ENCODE measurements at places on chromosomes 1 and 21.

- no peak for DNase-seq
Observed at GRCh38 chr1:179744401-179745130, 1.5 kb downstream of the FAM163A start.

- DNase-seq = no peak
Observed at GRCh38 chr21:45029298-45029947, 45.0 kb upstream of the ADARB1 start.

DNA sequence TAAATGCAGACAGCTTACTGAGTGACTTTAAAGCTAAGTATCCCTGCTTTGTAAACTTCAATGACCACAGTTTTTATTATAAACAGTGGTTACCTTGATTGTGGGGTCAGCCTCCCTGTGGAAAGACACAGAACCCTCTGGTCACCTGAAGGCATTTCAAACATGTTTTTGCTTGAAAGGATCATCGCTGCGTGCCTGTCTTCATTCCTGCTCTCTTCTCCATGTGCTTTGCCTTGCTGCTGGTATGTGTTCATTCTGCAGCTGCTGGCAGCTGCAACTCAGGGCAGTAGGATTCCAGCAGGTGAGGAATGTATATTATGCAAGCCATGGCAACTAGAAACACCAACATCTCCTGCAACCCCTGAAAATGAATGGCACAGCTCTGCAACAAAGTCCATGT, 81.0 kb upstream of the VAV3 start:
- DNase-seq = no peak

GRCh38 chr1:230003409-230003808, 63.6 kb upstream of the GALNT2 start:
- no peak for DNase-seq

- no peak for DNase-seq
Observed at GRCh38 chr21:16873176-16873575, 639.7 kb upstream of the CXADR start.

DNA sequence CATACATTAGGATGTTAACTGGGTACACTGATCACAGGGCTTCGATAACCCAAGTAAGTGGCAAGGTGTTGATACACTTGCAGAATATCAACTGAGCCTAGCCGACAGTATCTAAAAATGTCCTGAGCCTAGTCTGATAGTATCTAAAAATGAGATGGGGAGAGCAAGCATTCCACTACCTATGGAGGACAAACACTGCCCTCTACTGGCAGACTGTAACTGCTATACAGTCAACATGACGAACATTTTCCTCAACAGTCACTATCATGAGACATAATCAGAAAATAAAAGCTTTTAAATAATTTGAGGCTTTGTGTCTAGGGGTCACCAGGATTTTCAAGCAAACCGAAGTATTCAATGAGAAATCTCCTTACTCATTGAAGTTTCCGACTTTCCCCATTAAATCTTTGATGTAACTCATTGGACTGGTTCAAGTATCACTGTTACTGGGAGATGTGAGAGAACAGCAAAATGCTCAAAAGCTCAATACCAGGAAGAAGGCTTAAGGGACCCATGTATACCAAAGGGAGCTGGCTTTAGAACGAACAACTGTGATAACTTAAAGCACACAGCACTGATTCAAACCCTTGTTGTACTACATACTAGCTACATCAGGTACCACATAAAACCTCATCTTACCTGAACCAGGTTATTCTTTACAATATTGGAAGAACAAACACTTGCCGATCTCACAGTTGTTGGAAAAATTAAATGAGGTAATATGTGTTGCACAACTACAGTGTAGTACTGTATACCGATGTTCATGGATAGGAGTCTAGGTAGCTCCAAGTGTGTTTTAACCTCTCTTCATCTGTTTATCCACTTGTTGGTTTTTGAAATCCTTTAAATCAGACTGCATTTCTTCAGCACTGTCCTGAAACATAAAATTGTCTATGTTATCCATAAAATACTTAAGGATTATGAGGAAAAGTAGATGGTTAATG, 31.1 kb upstream of the SLC45A3 start:
- DNase-seq = peak; percentile 66

GRCh38 chr1:218874313-218874712, 299.4 kb upstream of the LYPLAL1 start:
- DNase-seq = peak; percentile 63

- DNase-seq = no peak
Observed at GRCh38 chr1:32606565-32607371, 43.6 kb downstream of the ZBTB8OS start.

GRCh38 chr1:58783090-58783992, 506 bp downstream of the JUN start:
- DNase-seq = no peak

- no peak for DNase-seq
Observed at GRCh38 chr1:42952303-42953001, 6.2 kb downstream of the SLC2A1 start.
